Sigmoid colon (tissue), 7 donors: ENCODE measurements at places on chromosomes 6 and 20. TPM values are rescaled to one million over a fixed set of nuclear protein-coding genes. Genes with fewer than 3 reads are reported as not detected.

The PSORS1C1 gene
- total RNA-seq = 0.55 TPM

The DAAM2 gene
- 23.2 TPM for total RNA-seq

The SLC35D3 gene
- total RNA-seq = 1.1 TPM

The DDX43 gene
- total RNA-seq = 9.4 TPM

The RSPH9 gene
- not detected for total RNA-seq

The GPX5 gene
- total RNA-seq = not detected

The HS3ST5 gene
- 0.54 TPM for total RNA-seq

The TCP11 gene
- total RNA-seq = not detected

The ANKRD66 gene
- not detected for total RNA-seq

The MAP7 gene
- total RNA-seq = 1.8 TPM

The MCUR1 gene
- total RNA-seq = 13.2 TPM

The ENPP5 gene
- total RNA-seq = 0.49 TPM

The EPPIN gene
- not detected for total RNA-seq

The MACROD2 gene
- total RNA-seq = 22.4 TPM

The ZC3H12D gene
- total RNA-seq = 1.3 TPM

The TNFRSF6B gene
- total RNA-seq = 5.1 TPM

The KCNQ2 gene
- 0.95 TPM for total RNA-seq

The LY6G5C gene
- 0.68 TPM for total RNA-seq

The ASIP gene
- total RNA-seq = not detected

The SLC24A3 gene
- 17.1 TPM for total RNA-seq

The CPNE5 gene
- total RNA-seq = 2.1 TPM

The MYT1 gene
- total RNA-seq = under 0.01 TPM

The NINL gene
- total RNA-seq = 15.7 TPM

The GRM1 gene
- total RNA-seq = not detected

The PNLDC1 gene
- total RNA-seq = 1.1 TPM

The C2 gene
- 17.7 TPM for total RNA-seq

The RAET1E gene
- total RNA-seq = not detected

The FAM162B gene
- total RNA-seq = 3.2 TPM
